ENCODE measurements at places on chromosomes 11 and 22.

DNA sequence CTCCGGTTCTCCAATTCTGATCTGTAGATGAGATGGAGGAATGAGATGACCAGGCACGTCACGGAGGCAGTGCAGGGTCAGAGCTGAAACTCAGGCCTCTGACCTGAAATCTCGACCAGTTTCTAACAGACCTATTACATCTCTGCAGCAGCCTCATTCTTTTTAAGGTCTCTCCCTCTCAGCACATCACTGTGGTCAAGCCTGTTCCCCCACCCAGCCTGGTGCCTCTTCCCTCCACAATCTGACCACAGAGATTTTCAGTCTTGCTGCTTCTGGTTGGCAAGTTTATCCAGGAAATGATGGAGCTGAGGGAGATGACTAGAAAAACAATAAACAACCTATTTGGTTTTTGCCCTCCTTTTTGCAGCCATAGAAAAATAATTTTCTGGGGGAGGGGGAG is 9.5 kb downstream of the GRAMD1B start:
- DNase-seq = no peak

- no peak for DNase-seq
Observed at GRCh38 chr22:47645450-47645914, 883.0 kb downstream of the TBC1D22A start.

- no peak for DNase-seq
Observed at GRCh38 chr22:46087816-46088277, 62.5 kb upstream of the PPARA start.

DNA sequence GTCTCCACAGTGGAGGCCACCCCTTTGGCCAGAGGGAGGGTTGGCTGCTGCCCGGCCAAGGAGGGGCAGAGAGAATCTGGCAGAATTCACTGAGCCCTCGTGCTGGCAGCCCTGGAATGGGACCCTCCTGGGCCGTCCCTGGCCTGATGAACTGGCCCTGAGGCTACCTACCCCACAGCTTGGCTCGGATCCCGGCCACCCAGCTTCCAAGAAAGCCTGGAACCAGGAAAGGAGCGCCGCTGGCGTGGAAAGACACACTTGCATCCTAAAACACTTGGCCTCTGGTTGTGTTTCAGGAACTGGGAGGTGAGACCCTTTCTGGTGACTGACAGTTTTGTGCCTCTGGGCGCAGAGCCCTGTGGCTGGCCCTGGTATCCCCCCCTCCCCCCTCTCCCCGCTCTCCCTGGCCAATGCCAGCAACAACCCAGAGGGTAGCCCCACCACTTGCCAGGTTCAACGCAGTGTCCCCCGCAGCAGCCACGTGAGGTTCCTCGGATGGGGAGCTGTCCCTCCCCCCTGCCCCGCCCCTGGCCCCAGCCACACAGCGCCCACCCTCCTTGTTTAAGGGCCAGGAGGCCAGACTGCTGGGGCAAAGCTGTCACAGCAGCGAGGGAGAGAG is 693 bp downstream of the NFAM1 start:
- DNase-seq = no peak

DNA sequence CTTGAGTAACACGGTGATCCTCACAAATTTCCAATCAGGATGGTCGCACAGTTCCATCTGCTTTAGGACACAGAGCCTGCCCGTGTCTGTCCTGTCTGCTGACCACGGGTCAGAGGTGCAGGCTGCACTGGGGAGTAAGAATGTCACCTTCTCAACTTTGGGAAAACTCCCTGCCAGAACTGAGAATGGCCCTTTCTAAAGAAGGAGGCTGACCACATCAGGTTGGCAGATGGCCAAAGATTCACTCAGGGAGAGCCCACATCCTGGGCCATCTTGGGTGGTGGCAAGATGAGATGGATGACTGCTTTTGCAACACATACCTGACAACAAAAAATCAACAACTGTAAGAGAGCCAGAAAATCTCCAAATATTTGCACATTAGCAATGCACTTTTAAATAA is 101.9 kb downstream of the IGLL1 start:
- no peak for DNase-seq

DNA sequence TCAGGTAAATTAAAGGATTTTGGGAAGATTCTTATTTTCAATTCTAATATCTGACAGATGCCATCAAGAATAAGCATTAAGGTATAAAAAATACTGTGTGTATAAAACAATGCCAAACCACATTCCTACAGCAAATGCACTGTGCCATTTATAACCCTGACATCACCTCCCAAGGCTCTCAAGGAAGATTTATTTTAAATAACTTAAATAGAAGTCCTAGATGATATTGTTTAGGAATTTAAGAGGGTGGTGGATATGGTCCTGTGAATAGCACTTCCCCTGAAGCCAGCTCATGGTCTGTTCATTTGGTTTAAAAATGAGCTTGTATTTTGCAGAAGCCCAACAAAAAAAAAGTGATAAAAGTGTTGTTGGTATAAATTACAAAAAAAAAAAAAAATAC is 32.1 kb downstream of the PPIL2 start:
- DNase-seq = no peak

DNA sequence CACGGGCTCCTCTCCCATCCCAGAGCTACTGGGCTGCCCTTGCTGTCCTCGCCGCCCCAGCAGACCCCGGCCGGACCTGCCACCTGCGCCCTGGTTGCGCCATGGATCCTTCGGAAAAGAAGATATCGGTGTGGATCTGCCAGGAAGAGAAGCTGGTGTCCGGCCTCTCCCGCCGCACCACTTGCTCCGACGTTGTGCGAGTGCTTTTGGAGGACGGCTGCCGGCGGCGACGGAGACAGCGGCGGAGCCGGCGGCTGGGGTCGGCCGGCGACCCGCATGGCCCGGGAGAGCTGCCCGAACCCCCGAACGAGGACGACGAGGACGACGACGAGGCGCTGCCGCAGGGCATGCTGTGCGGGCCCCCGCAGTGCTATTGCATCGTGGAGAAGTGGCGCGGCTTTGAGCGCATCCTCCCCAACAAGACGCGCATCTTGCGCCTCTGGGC is 382 bp downstream of the RASSF10 start:
- no peak for DNase-seq

DNA sequence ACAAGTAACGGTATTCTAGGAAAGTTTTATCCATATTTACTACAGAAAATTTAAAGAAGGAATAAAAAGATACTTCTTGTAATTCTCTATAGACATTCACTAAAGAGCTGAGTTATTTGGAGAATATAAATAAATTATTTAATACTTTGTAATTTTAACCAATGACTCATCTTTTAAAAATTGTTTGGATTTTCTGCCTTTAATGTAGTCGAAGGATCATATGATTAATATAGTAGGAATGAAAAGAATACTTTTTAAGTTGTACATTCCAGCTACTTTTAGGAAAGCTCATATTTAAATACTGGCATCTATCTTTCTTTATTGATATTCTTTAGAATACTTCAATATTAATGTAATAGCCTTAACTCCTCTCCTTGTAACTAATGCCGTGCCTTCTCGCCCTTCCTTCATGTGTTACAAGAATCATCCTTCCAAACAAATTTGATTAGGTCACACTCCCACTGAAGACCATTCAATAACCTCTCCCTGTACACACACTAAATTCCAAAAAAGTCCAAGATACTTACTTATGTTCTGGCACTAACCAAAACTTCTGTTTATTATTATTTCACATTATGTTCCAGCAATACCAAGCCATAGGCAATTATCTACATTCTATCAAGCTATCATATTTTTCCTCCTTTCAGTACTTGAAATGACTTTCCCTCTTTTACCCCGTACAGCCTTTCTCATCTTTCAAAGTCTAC is 501.9 kb downstream of the CNTN5 start:
- no peak for DNase-seq

- no peak for DNase-seq
Observed at GRCh38 chr22:32501836-32502752, 27.5 kb downstream of the FBXO7 start.

GRCh38 chr11:46200537-46201281 is 76.8 kb upstream of the CREB3L1 start:
- no peak for DNase-seq

DNA sequence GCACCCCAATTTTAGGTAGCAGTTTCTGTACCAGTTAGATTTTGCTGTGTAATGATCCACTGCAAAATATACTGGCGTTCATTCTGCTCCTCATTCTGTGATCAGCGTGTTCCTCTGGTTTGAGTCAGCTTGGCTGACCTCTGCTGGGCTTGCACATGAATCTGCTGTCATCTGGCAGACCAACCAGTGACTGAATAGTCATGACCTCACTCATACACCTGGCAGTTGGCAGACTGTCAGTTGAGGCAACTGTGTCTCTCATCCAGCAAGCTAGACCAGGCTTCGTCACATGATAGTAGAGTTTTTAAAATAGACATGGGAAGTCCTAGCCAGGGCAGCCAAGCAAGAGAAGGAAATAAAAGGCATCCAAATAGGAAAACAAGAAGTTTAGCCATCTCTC is 316.3 kb upstream of the LARGE1 start:
- DNase-seq = no peak

- no peak for DNase-seq
Observed at GRCh38 chr11:38530226-38530625, 1932.2 kb upstream of the RAG2 start.

- DNase-seq = no peak
Observed at GRCh38 chr11:59187035-59187434, 15.1 kb downstream of the DTX4 start.

DNA sequence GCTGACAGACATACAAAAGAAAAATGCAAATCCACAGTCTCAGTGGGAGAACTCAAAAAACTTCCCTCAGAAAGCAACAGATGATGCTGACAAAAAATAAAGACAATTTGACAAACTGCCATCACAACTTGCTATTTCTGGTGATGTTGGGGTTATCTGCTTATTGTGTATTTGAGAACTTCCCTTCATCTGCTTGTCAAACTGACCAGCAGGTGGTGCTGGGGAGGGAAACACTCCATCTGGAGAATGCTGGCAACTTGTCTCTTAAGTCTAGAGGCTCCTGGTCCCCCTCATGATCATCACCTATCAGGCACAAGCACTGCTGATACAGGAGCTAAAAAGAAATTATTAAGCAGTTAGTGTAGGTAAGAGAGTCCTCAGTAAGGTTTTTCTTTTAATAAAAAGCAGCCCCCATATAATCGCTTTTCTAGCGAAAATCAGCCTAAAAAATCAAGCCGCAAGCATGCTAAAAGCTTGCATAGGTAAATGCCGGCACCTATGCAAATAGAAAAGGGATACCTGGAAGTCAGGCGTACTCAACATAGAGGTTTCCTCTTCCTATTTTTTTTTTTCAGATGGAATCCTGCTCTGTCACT is 9.8 kb upstream of the FAM111B start:
- no peak for DNase-seq

DNA sequence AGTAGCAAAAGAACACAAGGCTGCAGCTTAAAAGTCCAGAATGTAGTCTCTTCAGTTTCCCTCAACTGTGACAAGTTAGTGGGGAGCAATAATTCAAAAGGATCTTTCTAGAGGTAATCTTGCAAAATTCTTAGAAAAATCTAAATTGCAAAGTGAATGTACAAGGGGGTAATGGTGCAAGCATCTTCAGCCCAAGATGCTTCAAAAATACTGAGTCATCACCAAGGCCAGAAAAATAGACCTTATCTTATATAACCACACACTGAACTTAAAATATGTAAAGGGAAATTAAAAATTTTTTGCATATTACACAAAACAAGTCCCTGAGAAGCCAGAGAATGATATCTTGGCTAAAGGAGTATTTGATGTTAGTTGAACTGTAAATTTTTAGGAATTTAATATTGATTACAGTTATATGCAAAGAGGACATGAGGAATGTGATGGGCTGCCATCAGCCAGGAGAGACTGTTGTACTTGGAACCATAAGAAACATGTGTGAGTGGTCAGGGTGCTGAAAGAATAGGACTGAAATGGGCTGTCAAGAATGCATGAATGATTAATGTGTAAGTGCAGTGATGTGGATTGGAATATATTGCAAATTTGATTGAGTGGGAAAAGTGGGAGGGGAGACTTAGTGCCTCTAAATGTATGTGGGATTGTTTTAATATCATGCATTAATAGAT is 85.7 kb upstream of the LIN7C start:
- DNase-seq = no peak

- no peak for DNase-seq
Observed at GRCh38 chr11:70682760-70683159, 284.4 kb downstream of the CTTN start.

DNA sequence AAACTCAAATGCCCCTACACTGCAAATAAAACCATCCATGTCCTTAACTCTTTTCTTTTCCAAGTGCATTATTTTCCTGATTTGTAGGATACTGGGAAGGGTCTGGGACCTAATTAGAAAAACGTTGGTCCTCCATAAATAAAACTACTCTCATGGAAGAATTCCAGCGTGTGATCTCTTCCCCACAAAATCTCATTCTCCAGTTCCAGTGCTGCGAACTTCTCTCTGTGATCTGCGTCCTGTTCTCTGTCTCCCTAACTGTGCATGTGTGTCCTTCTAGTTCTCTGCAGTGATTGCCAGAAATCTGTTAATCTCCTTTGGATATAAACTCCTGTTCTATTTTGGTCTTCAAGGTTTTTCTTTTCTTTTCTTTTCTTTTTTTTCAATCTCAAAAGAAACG is 148.1 kb downstream of the BBOX1 start:
- no peak for DNase-seq
